Stimulated activated CD4-positive, alpha-beta T cell treated with anti-CD3 and anti-CD28 coated beads, TNF-alpha, amount 100 ng/mL, for 24 hours (primary cell): ENCODE measurements at places on chromosomes 1 and 21.

- DNase-seq: no peak
Observed at GRCh38 chr21:25573409-25574206, 33.7 kb downstream of the MRPL39 start.

DNA sequence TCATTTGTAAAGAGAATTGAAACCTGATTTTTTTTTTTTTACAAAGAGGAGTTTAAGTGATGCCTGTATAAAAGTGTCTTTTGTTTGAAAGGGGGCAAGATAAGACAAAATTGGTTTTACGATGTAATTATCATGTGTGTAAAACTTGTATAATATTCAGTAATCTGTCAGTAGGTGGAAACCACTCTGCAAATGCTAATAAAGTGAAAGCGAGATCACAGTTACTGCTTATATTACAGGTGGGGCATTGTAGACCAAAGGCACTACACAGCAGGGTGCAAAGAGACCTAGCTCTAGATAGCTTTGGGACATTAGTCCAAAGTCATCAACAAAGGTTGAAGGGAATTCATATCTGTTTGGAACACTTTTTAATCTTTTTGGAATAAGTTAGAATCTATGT is 174.2 kb downstream of the LHX8 start:
- DNase-seq: no peak

DNA sequence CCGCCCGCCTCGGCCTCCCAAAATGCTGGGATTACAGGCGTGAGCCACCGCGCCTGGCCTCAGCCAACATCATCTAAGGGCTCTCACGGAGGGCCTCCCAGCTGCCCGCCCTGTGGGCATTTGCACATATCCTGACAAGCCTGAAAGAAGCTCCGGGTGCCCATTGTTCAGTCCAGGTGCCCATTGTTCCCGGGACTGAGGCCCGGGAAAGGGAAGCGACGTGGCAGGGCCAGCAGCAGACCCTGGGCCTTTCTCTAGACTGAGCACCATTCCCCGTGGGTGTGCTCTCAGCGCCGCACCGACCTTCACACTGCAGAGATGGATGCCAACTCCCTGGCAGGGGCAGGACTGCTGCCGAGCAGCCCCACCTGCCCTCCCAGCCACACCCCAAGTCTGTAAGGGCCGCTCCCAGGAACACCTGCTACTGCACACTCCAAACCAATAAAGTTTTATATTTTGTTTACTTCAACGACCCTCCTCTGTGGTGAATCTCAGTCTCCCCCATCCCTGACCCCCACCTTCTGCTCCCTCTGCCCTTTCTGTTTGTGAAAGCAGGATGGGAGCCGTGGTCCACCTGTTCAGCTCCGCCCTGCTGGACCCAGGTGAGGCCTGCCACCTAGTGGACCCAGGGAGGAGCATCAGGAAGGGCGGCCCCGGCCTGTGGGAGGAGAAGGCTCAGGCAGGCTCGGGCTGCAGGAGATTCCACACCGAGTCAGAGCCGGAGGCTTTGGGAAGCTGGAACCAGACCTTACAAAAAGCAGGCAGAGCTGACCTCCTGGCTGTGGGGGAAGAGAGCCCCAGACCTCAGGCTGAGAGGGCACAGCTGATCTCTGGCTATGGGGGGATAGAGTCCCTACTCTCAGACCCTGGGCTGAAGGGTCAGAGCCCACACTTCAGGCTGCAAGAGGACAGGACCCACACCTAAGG is 1.1 kb upstream of the TMEM82 start:
- peak; percentile 71 for DNase-seq

DNA sequence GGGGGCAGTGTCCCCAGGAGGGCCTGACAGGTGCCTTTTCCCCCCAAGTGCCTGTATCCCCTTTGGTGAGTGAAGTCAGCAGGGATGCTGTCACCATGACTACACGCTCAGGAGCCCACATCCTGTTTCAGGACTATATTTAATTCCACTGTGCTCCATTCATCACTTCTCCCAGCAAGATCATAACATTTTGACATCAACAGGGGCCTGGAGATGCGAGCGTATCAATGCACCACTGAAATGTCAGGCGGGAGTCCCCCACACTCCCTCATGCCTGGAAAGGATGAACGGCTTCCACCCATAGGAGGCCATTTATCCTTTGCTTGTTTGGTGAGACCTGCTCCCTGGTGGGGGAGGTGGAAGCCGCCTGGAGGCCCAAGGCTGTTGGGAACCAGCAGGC is 119.1 kb downstream of the PTPRU start:
- DNase-seq: no peak

DNA sequence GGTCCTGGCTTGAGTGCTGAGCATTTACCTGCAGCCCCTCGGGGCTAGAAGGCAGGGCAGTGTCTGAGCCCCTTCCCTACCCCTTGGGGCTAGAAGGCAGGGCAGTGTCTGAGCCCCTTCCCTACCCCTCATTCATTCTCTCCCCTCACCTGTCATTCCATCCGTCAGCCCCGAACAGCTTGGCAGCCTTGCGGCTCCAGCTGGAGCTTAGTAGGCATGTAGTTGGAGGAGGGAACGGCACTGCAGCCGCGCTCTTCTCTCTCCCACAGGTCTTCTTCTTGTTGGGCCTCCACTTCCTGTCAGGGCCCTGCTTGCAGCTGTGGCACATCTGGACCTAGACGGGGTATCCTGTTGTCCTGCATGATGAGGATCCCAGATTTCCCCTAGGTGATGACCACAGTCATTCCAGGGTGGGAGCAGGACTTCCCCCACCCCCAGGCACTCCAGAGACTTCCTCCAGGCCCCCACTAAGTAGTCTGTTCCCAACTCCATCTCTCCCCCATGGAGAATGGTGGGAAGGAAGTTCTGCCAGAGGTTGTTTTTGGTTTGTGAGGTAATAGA is 22.2 kb downstream of the MAPKAPK2 start:
- no peak for DNase-seq

- DNase-seq: no peak
Observed at GRCh38 chr1:51172811-51173210, 63.3 kb upstream of the RNF11 start.

GRCh38 chr1:149997585-149998262 is 12.8 kb downstream of the OTUD7B start:
- no peak for DNase-seq

DNA sequence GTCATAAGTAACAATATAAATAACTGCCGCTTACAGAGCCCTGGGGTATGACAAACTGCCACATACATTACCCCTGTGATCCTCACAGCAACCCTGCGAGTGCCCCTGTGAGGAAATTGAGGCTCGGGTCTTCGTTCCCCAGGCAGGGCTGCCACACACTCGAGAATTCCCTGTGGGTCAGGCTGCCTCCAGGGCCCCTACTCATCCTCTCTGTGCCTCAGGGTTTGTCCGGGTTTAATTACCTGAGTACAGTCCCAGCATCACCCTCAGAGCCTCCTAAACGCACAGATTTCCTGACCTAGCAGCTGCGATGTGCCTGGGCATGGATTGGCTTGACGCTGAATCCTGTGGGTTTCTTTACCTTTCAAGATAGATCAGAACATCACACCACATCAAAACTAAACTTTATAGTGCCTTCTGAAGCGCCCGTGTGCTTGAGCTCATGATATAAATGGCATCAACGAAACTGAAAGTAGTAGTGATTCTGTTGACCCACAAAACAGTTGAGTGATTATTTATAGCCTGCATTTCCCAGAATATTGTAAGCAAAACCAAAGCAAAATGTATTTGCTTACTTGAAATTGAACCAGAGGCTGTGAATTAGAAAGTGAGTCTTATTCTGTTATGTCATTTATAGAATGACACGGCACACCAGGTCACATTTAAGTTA is 14.0 kb downstream of the SLC37A1 start:
- peak; percentile 40 for DNase-seq

DNA sequence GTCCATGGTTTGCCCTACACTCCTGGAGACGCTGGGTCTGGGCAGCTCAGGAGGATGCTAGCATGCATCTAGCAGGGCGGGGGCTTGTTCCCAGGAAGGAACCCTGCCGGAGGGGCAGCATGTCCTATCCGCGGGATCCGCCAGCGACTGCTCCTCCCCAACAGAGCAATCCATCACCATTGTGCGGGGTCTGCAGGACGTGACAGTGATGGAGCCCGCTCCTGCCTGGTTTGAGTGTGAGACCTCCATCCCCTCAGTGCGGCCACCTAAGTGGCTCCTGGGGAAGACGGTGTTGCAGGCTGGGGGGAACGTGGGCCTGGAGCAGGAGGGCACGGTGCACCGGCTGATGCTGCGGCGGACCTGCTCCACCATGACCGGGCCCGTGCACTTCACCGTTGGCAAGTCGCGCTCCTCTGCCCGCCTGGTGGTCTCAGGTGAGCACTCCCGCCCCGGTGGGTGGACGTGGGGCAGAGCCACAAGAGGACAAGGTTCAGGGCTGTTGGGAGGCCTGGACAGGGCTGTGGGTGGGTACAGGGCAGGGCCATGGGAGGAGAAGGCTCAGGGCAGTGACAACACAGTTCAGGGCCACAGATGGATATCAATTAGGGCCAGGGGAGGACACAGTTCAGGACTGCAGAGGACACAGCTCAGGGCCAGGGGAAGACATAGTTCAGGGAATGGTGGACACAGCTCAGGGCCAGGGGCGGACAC is 71.3 kb downstream of the OBSCN start:
- no peak for DNase-seq

DNA sequence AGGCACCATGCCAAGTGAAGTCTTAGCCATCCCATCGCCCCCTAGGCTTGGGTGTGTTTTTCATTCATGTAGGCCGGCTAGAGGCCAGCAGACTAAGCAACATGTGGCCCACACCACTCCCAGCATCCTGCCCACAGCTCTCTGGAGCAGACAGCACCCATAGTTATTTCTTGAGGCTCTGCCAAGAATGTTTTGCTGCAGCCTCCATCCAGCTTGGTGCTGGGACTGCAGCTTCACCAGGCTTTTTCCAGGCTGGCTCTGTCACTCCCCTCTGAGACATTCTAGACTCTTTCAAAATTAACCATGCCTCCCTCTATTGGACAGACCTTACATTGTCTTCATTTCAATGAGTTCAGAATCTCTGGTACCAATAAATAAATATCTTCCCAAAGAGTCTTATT is 104.2 kb downstream of the DUSP10 start:
- DNase-seq: no peak

GRCh38 chr21:36330904-36331303 is 10.9 kb downstream of the MORC3 start:
- peak; percentile 34 for DNase-seq

GRCh38 chr1:33897092-33897725 is 33.3 kb downstream of the HMGB4 start:
- DNase-seq: no peak

DNA sequence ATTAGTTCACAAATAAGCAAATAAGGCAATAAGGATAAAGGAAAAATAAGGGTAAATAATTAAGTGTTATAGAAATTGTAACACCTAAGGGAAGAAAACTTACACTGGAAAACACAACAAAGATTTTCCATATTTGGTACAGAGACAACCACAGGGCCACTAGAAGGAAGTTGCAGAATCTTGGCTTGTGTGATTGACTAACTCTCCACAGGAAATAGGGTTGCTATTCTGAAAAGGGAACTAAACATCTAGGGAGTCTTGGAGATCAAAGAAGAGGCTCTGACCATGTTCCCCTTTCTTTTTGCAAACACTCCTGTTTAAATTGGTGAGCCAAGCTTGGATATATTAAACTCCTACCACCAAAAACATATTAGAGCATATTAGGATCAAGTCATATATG is 59.1 kb downstream of the APCS start:
- no peak for DNase-seq

- DNase-seq: no peak
Observed at GRCh38 chr1:65323246-65323645, 13.9 kb downstream of the DNAJC6 start.

GRCh38 chr1:64268653-64269557 is 65.5 kb downstream of the UBE2U start:
- DNase-seq: peak; percentile 32

- no peak for DNase-seq
Observed at GRCh38 chr1:119388450-119388849, 19.9 kb downstream of the HAO2 start.
